Spinal cord (tissue), 10 donors: ENCODE measurements at places on chromosomes 1 and 21. TPM values are rescaled to one million over a fixed set of nuclear protein-coding genes. Genes with fewer than 3 reads are reported as not detected.

The FMN2 gene
- 78.7 TPM for total RNA-seq

GRCh38 chr1:214603819-214604252 lies 841 bp downstream of the CENPF start:
- H3K4me1 ChIP-seq, result peaks cover 5% of the 10 kb centered on the region
- H3K27ac ChIP-seq, result no peak overlapping the region
- H3K4me3 ChIP-seq, result peak overlapping the region; percentile 81
- peaks cover 20% of the 10 kb centered on the region for H3K36me3 ChIP-seq

GRCh38 chr1:61170328-61171238 lies 88.2 kb downstream of the NFIA start:
- peaks cover 11% of the 10 kb centered on the region for H3K4me1 ChIP-seq
- no peaks in the 10 kb centered on the region for H3K27me3 ChIP-seq
- peak overlapping the region; percentile 17 for H3K27ac ChIP-seq

DNA sequence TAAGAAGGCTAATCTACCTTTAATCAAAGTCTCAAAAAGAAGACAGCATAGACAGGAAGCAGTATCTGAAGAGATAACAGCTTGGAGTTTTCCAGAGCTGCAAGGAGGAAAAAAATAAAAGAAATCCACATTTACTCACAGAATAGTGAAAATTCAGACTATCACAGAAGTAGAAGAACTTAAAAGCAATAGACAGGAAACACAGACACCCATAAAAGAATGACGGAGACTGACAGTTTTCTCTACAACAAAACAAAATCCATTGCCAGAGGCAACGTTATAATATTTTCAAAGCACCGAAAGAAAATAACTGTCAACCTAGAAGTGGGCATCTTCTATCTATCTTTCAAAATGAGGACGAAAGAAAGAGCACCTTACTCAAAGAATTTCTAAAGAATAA lies 104.4 kb downstream of the DMRTB1 start:
- H3K27ac ChIP-seq, result no peak overlapping the region
- H3K4me3 ChIP-seq, result no peak overlapping the region
- H3K36me3 ChIP-seq, result no peaks in the 10 kb centered on the region
- peaks cover 10% of the 10 kb centered on the region for H3K4me1 ChIP-seq
- no peak for DNase-seq

The KRTAP12-2 gene
- total RNA-seq, result not detected

- H3K4me3 ChIP-seq, result no peak overlapping the region
- peaks cover 29% of the 10 kb centered on the region for H3K4me1 ChIP-seq
- H3K27ac ChIP-seq, result no peak overlapping the region
Measured at GRCh38 chr1:3372317-3372716, 82.1 kb upstream of the ARHGEF16 start.

- H3K27ac ChIP-seq, result no peak overlapping the region
- H3K4me3 ChIP-seq, result no peak overlapping the region
- H3K27me3 ChIP-seq, result no peaks in the 10 kb centered on the region
- no peak for DNase-seq
- H3K36me3 ChIP-seq, result peaks cover 56% of the 10 kb centered on the region
Measured at GRCh38 chr1:245687152-245687635, 532.4 kb downstream of the KIF26B start.

- no peak overlapping the region for H3K4me3 ChIP-seq
- H3K36me3 ChIP-seq, result no peaks in the 10 kb centered on the region
- no peaks in the 10 kb centered on the region for H3K27me3 ChIP-seq
- no peak overlapping the region for H3K27ac ChIP-seq
Measured at GRCh38 chr1:182098301-182098700, 36.8 kb upstream of the ZNF648 start.

DNA sequence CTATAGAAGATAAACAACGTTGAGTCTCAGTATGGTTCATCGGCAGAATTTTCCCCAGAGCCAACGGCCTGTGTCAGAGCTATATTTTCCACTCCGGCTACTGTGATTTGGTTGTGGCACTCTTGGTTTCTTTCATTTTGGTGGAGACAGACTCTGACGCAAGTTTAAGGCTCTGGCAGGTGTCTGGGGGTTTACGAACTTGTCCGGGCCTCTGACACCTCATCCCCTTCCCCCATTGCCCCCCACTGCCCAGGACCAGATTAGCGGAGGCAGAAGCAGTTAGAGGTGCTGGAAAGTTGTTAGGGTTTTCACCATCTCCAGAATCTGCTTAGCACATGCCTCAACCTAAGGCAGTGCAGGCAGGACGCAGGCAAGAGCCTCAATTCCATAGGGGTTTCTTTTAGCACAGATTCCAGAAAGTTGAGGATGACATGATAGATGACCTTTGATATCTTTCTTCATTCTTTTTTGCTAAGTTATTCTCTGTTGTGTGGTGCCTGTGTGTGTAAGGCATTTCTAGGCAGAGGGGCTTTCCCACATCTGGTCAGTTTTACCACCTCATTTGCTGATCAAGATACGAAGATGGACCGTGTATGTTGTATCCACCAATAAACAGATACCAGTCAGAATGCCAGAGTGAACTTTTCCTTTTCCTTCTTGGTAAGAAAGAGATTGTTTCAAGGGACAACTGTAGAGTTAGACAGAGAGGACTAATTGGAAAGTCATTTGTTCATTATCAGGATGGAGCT lies 18.4 kb upstream of the IL10 start:
- no peak overlapping the region for H3K27ac ChIP-seq
- no peaks in the 10 kb centered on the region for H3K27me3 ChIP-seq
- H3K4me1 ChIP-seq, result no peaks in the 10 kb centered on the region
- H3K36me3 ChIP-seq, result no peaks in the 10 kb centered on the region
- no peak for DNase-seq
- H3K4me3 ChIP-seq, result no peak overlapping the region

- no peaks in the 10 kb centered on the region for H3K36me3 ChIP-seq
- H3K27me3 ChIP-seq, result no peaks in the 10 kb centered on the region
- H3K4me3 ChIP-seq, result no peak overlapping the region
- no peak for DNase-seq
- H3K4me1 ChIP-seq, result no peaks in the 10 kb centered on the region
Measured at GRCh38 chr1:227166559-227166958, 151.7 kb downstream of the CDC42BPA start.

- peaks cover 5% of the 10 kb centered on the region for H3K27me3 ChIP-seq
- no peak for DNase-seq
- no peak overlapping the region for H3K4me3 ChIP-seq
- H3K27ac ChIP-seq, result no peak overlapping the region
- no peaks in the 10 kb centered on the region for H3K36me3 ChIP-seq
- no peaks in the 10 kb centered on the region for H3K4me1 ChIP-seq
Measured at GRCh38 chr1:161090617-161091016, 1.3 kb upstream of the NECTIN4 start.

DNA sequence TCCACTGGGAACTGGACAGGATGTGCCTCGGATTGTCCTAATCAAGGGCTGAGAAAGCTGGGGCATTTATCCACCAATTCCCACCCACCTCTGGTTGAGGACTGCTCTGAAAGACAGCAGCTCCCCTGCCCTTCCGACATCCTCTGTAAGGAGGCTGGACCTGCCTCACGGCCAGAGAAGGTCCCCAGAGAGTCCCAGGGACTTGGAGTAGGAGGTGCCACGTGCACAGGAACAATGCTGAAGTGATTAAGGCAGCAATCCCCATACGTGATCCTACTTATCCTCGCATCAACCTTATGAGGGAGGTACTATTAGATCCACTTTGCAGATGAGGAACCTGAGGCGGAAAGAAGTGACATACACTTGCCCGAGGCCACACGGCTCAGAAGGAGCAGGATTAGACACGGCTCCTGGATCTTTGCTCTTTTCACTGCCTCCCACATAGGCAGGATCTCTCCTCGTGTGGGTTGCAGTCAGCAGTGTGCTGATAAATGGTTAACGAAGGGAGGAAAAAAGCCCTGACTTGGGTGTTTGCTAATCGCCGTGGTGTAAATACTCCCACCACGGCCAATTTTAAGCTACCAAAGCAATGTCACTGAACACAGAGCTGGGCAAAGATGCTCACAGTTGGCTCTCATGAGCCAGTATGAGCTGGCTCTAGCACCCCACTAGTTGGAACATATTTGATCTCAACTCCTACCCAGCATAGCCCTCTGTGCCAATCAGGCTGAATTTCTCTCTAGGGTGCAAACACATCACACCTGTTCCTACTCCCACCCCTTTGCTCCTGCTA lies 18.6 kb upstream of the LDLRAP1 start:
- no peak overlapping the region for H3K27ac ChIP-seq
- no peaks in the 10 kb centered on the region for H3K27me3 ChIP-seq
- peaks cover 5% of the 10 kb centered on the region for H3K4me1 ChIP-seq
- H3K4me3 ChIP-seq, result no peak overlapping the region
- no peak for DNase-seq

GRCh38 chr1:182337736-182338571 lies 53.6 kb downstream of the GLUL start:
- H3K27me3 ChIP-seq, result no peaks in the 10 kb centered on the region
- H3K4me1 ChIP-seq, result no peaks in the 10 kb centered on the region
- H3K27ac ChIP-seq, result no peak overlapping the region
- DNase-seq, result no peak

- H3K4me1 ChIP-seq, result peaks cover 40% of the 10 kb centered on the region
- no peak overlapping the region for H3K27ac ChIP-seq
- no peaks in the 10 kb centered on the region for H3K27me3 ChIP-seq
- H3K4me3 ChIP-seq, result no peak overlapping the region
- DNase-seq, result no peak
- H3K36me3 ChIP-seq, result peaks cover 33% of the 10 kb centered on the region
Measured at GRCh38 chr1:1005774-1006304, 5.9 kb upstream of the HES4 start.

GRCh38 chr1:93519199-93519829 lies 71.4 kb downstream of the FNBP1L start:
- no peaks in the 10 kb centered on the region for H3K4me1 ChIP-seq
- no peak overlapping the region for H3K4me3 ChIP-seq
- no peak overlapping the region for H3K27ac ChIP-seq

- H3K27ac ChIP-seq, result peak overlapping the region; percentile 54
- no peaks in the 10 kb centered on the region for H3K36me3 ChIP-seq
- H3K27me3 ChIP-seq, result no peaks in the 10 kb centered on the region
Measured at GRCh38 chr1:100622037-100622436, 84.1 kb downstream of the GPR88 start.

- H3K36me3 ChIP-seq, result no peaks in the 10 kb centered on the region
- H3K4me3 ChIP-seq, result peak overlapping the region; percentile 46
- no peaks in the 10 kb centered on the region for H3K27me3 ChIP-seq
- DNase-seq, result no peak
- H3K4me1 ChIP-seq, result peaks cover 49% of the 10 kb centered on the region
Measured at GRCh38 chr1:11731691-11732283, 4.1 kb upstream of the AGTRAP start.

The OR10J1 gene
- not detected for total RNA-seq

DNA sequence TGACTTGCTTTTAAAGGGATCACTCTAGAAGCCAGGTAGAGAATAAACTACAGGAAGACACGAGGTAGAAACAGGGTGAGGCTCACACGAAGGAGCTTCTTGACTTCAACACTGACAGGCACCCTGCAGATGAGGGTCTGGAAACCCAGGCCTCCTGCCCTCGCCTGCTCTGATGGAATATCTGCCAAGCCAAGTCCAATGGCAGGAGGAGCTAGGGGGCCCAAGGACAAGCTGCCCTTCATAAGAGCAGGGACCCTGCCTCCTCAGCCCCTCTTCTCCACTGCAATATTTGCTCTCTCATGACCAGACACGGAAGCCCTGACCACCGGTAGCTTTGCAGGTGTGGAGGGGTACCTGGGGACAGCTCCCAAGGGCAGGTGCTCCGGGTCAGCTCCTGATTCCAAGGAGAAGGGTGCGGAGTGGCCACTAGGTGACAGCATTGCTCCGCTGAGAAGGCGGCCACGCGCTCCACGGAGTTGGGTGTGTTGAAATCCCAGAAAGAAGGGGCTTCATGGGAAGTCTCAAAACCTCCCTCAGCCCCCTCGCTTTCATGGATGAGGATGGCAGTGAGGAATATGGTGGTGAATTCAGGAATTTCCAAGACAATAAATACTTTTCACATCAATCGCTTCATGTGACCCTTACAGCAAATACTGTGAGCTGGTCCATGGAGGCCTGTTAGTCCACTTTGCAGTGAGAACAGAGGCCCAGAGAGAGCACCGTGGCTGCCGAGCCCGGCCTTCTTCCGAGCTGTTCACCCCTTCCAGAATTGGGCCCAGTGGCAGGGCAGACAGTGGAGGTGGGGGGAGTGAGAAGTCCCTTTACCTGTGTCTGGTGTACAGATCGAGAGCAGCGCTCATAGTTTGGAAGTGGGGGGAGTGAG lies 33.2 kb upstream of the PAX7 start:
- H3K36me3 ChIP-seq, result no peaks in the 10 kb centered on the region
- DNase-seq, result peak; percentile 79
- H3K27me3 ChIP-seq, result peaks cover 2% of the 10 kb centered on the region
- H3K4me1 ChIP-seq, result peaks cover 21% of the 10 kb centered on the region

- H3K36me3 ChIP-seq, result peaks cover 16% of the 10 kb centered on the region
- peaks cover 2% of the 10 kb centered on the region for H3K27me3 ChIP-seq
- no peak overlapping the region for H3K4me3 ChIP-seq
- H3K4me1 ChIP-seq, result peaks cover 62% of the 10 kb centered on the region
- peak overlapping the region; percentile 25 for H3K27ac ChIP-seq
- no peak for DNase-seq
Measured at GRCh38 chr21:45412909-45413611, 8.1 kb downstream of the COL18A1 start.

The KRTAP19-1 gene
- total RNA-seq, result not detected

The CD53 gene
- total RNA-seq, result 39.9 TPM

The OR2L3 gene
- 0.11 TPM for total RNA-seq

DNA sequence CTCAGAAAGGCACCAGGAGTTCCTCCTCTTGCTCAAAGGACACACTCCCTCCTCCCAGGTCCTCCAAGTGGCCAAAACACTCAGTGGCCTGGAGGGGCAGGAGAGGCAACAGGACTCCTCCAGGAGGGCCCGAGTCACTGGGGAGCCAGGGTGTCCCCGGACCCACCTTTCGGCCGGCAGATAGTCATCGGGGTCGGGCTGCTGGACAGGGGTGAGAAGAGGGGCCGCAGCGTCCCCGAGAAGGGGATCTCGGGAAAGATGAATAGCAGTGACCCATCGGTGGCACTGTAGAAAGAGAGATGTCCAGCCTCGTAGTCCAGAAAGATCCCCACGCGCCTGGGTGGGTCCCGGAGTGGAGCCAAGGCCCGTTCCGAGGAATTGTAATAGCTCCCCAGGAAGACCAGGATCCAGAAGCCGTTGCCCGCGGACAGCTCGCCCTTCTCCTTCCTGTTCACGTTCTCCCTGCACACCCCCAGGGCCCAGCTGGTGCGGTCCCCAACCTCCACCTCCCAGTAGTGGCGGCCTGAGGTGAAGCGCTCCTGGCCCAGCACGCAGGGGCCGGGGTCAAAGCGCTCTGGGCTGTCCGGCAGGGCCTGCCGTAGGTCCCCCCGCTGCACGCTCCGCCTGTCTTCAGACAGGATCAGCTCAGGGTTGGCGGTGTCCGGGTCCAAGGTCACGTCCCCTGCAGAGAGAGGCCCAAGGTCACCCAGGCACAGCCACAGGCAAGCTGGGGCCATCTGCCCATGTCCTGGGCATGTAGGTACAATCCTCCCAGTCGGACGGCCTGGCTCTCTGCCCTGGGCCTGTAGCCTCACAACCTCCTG lies 11.9 kb downstream of the TRIM11 start:
- no peak for DNase-seq
- H3K4me1 ChIP-seq, result no peaks in the 10 kb centered on the region
- H3K27ac ChIP-seq, result no peak overlapping the region
- no peaks in the 10 kb centered on the region for H3K27me3 ChIP-seq
- H3K4me3 ChIP-seq, result no peak overlapping the region

- H3K4me3 ChIP-seq, result no peak overlapping the region
- no peak for DNase-seq
- H3K27me3 ChIP-seq, result no peaks in the 10 kb centered on the region
- H3K4me1 ChIP-seq, result no peaks in the 10 kb centered on the region
Measured at GRCh38 chr1:70038025-70038424, 167.4 kb downstream of the LRRC40 start.
